ENCODE measurements at places on chromosomes 7 and 10.

DNA sequence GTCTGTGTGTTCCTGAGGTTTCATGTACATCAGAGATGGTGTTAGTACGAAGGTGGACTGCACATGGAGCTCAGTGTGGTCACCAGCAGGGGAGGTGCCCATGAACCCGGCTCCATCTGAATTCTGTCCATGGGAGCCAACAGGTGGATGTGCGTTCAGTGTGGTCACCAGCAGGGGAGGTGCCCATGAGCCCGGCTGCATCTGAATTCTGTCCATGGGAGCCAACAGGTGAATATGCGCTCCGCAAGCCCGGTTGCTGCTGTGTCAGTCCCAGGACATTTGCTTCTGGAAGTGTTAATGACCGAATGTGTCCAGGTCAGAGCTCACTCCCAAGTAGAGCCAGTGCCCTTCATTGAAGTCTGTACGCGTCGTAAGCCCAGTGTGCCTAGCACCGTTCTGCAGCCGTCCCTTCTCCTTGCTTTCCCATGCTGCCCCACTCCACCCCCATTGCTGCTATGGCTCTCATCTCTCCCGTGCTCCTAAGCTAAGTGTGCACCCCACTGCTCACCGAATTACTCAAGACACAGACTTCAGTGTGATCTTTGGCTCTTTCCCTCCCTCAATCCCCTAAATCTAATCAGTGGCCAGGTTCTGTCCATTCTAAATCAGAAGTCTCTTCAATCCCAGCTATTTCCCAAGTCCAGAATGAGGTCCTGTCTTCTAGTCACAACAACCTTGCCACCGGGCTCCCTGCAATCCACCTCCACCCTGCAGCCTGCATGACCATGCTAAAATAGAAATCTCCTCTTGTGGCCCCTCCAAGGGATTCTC lies 352.4 kb downstream of the TCERG1L start:
- no peak for DNase-seq

DNA sequence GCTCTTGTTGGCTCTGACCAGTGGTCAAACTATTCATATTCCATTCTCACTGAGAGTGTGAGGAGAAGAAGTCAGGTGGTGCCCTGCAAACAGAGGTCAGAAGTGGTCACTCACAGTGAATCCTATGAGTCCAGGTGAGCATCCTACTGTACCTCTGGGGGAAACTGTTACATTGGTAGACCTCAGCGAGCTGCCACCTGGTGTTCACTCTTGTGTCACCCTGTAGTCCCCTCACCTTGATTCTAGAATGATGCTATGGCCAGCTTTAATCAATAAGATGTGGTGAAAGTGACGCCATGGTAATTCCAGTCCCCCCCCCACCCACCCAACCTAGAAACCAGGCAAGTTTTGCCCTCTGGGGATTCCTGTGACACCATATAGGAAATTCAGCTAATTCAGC lies 1.2 kb upstream of the AMPH start:
- no peak for DNase-seq

GRCh38 chr10:99832439-99832838 lies 50.0 kb downstream of the ABCC2 start:
- DNase-seq, result no peak

GRCh38 chr10:100886091-100886490 lies 26.7 kb upstream of the SLF2 start:
- no peak for DNase-seq

DNA sequence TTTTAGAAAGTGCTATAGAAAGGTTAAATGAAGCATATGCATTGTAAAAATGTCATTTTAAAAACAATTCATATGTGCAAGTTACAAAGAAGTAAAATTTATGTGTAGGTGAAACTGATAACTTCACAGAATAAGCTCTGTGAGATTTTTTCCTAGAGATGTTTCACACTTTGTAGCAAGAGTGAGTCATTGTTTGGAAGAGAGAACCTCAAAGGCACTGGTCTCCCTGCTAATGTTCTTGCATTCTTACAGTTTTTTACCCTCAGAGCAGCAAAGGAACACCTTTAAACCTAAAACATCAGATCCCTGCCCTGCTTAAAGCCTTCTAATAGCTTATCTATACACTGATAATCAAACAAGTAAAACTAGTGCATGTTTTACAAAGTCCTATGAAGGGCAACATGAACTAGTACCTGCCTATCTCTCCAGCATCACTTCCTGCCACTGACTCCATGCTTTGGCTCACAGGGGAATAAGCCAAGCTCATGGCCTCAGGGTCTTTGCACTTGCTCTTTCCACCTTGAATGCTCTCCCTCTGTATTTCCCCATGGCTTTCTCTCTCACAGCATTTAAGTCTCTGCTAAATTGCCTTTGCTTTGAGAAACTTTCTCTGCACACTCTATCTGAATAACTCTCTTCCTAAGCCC lies 997.0 kb downstream of the GATA3 start:
- DNase-seq, result no peak

Measured in activated T-cell treated with anti-CD3 and anti-CD28 coated beads, Interleukin-2, amount 50 U/mL, for 1 hour (primary cell).